ENCODE measurements at places on chromosomes 12 and 14.

DNA sequence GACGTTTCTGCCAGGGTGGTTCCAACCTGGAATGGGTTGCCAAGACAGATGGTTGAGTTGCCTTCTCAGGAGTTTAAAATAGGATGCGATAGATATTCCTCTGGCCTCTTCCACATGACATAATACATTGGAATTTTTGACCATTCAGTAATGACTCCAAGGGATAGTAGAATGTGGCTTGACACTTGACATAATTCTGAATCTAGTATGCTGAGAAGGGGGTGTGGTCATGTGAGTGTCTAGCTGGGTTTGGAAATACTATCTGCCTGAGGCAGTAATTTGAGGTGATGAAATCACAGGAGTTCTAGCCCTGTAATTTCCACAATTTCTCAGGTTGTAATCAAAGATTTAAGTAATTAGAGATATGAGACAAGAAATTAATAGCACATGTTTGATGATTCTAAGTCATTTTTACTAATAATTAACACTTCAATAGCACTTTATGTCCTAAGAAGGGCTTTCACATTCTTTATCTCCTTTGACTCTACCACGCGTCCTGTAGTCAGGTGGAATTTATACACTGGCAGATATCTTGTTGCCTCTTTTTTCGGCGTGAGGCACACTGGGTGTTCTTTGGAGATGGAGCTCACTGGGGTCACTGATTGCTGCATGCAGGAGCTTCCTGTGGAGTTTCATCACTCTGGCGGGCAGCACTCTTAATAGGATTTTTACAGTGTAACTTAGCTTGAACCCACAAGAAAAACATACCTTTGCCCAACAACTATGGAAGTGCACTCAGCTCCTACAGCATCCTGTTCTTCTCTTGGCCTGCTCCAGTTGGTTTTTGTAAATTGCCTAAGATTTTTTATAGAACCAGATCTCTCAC lies 3.2 kb upstream of the AMIGO2 start:
- peak; percentile 80 for DNase-seq

GRCh38 chr12:61385771-61386170 lies 874.4 kb upstream of the USP15 start:
- no peak for DNase-seq

DNA sequence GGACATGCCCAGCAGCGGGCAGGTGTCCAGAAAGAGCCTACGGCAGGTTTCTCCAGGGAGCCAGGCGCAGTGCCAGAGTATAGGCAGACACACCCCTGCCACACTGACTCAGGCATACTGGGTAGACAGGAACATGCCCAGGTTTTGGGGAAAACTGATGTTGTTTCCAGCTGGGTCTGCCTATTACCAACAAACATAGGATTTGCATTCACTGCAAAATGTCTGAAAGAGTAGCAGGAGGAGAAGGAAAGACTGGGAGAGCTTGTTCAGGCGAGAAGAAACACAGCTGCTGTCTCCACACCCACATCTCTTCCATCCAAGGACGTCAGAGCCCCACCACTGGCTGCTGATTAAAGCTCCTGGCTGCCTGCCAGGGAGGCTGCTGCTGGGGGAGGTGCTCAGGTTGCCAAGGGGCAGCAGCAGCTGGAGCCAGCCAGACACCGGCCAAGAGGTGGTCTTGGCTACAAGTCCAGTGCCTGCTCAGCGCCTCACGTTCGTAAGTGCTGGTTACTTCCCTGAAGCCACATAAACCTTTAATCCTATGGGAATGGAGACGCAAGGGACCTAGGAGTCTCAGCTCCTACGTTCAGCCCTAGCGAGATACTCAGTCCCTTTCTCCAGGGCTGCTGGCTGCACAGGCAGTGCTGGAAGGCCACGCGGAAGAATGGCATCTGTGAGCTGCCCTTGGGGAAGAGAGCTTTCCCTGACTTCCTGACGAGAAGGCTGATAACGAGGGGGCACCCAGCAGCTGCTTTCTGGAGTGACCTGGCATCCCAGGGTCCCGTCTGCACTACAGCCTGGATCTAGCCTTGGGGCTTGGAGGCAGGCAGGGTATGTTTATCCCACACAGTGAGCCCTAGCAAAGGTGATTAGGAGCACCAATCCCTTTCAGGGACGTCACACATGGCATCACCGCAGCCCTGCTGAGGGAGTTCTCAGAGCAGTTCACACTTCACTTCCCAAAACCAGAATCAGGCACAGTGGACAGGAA lies 58.1 kb downstream of the PLEKHG3 start:
- DNase-seq = peak; percentile 64

GRCh38 chr14:98704441-98704840 lies 567.6 kb downstream of the BCL11B start:
- no peak for DNase-seq

- no peak for DNase-seq
Measured at GRCh38 chr14:78829274-78829673, 659.1 kb downstream of the NRXN3 start.

- no peak for DNase-seq
Measured at GRCh38 chr12:107775093-107775721, 703 bp downstream of the ASCL4 start.

- DNase-seq = no peak
Measured at GRCh38 chr12:46891306-46891705, 65.5 kb upstream of the SLC38A4 start.

- peak; percentile 78 for DNase-seq
Measured at GRCh38 chr12:109775172-109775881, 57.9 kb downstream of the TRPV4 start.

DNA sequence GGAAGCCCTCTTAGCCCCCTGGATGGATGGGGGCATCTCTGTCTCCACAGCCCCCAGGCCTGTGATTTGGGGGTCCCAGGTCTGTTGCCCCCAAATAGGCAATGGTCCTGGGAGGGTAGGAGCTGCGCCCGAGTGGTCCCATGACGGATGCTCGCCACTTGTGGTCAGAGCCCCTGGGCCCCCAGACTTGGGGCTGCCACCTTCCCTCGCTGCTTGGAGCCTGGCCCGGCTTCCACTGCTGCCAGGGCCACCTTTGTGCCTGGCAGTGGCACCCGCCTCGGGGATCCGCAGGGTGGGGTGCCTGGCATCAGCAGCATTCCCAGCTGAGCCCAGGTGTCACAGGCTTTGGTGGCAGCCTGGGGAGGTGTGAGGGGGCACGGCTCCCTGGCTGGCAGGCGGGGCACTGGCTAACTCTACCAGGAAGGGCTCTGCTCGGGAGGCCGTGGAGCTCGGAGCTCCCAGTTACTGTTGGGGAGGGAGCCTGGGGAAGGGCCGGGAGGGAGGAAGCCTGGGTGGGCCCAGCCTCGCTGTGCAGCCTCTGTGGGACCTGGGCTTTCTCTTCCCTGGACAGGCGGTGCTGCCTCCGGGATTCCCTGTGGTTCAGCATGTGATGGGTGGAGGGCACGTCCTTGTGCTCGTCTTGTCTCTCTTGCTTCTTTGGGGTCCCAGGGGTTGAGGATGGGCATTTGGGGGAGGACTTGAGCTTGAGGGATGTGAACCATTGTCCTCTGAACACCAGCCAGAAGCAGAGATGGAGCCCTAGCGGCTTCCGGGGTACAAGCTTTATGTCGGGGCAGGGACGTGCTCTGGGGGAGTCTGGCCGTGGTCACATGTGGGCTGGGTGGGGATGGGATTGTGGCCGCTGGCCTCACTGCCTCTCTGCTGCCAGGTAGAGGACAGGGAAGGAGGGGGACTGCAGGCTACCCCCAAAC lies 5.4 kb downstream of the KIF26A start:
- DNase-seq = no peak

- DNase-seq = no peak
Measured at GRCh38 chr14:25848601-25849000, 749.2 kb downstream of the NOVA1 start.

DNA sequence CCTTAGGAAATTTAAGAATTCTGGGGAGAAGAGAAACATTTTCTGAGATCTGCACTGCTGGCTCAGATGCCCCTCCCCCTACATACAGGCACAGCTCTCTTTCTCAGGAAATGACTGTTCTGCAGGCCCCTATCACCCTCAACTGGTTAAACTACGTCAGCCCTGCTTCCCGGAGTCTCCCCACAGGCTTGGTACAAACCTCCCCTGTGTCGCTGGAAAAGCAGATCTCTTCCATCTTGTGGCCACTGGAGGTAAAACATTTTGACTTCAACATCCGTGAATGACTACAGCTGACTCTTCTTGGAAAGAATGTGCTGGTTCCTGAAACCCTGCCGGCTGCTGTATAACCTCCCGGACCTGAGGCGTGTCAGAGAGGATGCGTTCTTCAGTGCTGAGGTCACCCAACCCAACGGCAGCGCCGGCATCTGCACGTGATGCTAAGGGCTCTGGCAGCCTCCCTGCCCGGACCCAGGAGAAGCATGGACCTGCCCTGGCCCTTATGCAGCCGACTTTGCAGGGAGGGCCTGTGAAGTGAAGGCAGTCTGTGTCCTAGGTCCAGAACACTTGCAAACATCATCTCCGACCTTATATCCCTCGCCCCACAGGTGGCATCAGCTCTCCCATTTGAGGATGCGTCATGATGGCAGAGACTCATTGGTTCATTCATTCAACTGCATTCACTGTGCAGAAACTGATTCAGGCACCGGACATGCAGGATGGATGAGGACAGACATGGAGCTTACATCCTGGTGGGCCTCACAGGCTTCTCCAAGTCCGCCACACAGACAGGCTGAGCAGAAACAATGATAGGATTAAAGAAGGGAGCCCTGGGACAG lies 129.2 kb downstream of the GCH1 start:
- peak; percentile 96 for DNase-seq

DNA sequence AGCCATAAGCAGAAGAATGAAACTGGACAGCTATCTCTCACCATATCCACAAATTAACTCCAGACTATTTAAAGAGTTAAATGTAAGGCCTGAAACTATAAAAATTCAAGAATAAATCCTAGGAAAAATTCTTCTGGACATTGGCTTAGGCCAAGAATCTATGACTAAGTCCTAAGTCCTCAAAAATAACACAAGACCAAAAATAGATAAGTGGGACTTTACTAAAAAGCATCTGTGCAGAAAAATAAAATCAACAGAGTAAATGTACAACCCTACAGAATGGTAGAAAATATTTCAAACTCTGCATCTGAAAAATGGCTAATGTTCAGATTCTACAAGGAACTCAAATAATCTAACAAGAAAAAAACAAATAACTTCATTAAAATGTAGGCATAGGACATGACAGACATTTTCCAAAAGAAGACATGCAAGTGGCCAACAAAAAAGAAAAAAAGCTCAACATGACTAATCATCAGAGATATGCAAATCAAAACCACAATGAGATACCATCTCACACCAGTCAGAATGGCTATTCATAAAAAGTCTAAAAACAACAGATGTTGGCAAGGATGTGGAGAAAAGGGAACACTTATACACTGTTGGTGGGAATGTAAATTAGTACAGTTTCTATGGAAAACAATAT lies 61.0 kb upstream of the PPFIA2 start:
- DNase-seq = no peak

- no peak for DNase-seq
Measured at GRCh38 chr14:104216457-104216856, 78.1 kb downstream of the KIF26A start.

GRCh38 chr14:89014569-89014850 lies 190.1 kb downstream of the TTC8 start:
- no peak for DNase-seq

GRCh38 chr12:105793421-105793820 lies 345.3 kb downstream of the NUAK1 start:
- peak; percentile 64 for DNase-seq

DNA sequence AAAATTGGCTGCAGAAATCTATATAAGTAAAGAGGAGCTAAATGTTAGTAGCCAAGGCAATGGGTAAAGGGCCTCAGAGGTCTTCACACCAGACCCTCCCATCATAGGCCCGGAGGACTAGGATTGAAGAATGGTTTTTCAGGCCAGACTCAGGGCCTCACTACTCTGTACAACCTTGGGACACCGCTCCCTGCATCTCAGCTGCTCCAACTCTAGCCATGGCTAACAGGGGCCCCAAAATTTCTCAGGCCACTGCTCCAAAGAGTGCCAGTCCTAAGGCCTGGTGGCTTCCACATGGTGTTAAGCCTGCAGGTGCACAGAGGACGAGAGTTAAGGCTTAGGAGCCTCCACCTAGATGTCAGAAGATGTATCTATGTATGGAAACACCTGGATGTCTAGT lies 155.5 kb upstream of the MGAT4C start:
- DNase-seq = no peak

GRCh38 chr12:114945351-114945750 lies 261.4 kb upstream of the TBX3 start:
- no peak for DNase-seq

DNA sequence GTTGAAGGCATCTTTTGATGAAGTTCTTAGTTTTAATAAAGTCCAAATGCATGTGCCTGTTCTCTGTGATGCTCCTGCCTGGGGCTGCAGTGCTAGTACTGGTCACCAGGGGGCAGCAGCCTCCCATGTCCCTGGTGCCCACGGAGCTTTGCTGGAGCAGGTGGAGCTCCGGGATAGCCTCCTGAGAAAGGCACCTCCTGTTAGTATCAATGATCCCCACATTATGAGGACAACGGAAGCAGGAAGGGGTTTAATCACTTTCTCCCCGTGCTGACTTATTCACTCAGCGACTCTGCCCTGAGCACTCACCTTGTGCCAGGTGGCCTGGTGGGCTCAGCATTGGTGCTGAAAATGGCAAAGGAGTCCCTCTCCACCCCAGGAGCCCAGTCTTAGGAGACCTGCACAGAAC lies 123.0 kb upstream of the PZP start:
- DNase-seq = peak; percentile 71

GRCh38 chr12:124655698-124656516 lies 88.5 kb upstream of the NCOR2 start:
- DNase-seq = no peak

DNA sequence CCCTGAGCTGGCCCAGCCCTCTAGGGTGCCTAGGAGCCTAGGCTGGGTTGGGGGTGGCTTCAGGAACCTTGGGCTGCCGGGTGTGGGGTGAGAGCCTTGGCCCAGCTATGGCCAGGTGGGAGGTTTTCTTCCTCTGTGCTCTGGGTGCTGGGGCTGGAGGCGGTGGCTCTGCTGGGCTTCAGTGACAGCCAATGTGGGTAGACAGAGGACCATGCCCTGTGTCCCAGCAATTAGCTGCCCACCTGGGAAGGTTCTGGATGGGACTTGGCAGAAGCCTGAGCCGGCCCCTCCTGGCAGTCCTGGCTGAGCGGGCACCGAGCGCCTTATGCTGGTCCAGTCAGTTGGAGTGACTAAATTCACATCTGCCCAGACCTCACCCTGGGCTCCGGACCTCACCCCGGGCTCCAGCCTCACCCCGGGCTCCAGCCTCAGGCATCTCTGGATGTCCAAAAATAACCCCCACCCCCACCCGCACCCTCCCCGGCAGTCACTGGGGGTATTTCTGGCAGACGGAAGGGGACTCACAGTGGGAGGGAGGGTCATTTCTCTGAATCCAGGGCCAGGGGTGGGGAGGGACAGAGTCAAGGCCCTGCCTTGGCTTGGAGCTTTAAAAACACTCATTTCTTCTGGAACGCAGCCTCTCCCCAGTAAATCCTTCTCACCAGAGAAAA lies 46.9 kb downstream of the CYP46A1 start:
- DNase-seq = no peak

DNA sequence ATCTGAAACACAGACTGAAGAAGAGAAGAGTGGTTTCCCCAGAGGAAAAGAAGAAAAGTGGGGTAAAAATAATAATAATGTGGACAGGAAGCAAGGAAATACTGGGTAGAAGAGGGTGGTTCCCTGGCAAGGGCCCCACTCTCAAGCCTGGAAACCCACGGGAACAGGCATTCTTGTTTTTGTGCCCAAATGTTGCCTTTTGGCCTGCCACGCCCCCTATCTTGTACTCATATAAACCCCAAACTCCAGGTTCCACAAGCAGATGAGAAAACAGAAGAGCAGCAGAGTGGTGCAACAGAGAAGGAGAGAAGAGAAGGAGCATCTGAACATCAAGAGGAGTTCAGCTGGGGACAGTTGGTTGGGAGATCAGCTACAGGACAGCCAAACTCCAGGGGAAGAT lies 51.2 kb downstream of the NDUFA12 start:
- no peak for DNase-seq

Measured in SK-MEL-5 (cell line).